ENCODE measurements at places on chromosomes 12 and 14. TPM values are rescaled to one million over a fixed set of nuclear protein-coding genes. Genes with fewer than 3 reads are reported as not detected.
A peak's percentile ranks its signal among the peaks of the same experiment; 100 is the strongest.

DNA sequence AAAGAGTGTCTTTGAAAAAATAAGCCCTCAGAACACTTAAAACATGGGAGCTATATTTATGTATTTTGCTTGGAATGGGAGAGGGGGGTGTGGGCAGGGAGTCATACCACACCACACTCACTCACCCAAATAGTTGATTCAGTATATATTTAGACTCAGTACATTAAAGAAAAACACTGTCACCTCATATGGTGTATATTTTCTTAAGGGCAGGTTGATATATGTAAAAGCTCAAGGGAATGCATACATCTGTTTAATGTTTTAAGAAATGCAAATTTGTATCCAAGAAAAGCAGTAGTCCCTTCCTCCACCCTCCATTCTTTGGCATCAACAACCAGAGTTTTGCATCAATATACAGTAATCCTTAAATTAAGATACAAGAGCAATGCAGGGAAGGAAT is 1.4 kb downstream of the NFYB start:
- DNase-seq = no peak

Gene PIANP
- 0.95 TPM for polyA plus RNA-seq

- peak; percentile 52 for DNase-seq
Observed at GRCh38 chr12:78146365-78146772, 315.7 kb downstream of the NAV3 start.

DNA sequence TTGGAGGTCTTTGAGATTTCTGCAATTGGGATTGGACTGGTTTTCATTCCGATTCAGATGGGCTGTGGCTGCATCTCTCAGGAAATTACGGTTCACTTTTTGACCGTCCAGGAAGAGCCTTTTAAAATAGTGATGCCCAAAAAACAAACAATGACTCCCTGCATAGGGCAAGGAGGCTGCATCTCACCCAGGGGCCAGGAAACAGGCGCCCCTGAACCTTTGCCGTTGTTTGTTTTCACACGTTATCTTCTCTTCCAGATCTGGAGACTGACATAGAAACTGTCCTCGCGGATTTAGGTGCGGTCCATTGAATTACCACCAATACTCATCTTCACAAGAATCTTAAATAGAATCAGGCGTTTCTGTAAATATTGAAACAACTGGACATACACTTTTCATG is 66.0 kb downstream of the FLRT2 start:
- no peak for DNase-seq

DNA sequence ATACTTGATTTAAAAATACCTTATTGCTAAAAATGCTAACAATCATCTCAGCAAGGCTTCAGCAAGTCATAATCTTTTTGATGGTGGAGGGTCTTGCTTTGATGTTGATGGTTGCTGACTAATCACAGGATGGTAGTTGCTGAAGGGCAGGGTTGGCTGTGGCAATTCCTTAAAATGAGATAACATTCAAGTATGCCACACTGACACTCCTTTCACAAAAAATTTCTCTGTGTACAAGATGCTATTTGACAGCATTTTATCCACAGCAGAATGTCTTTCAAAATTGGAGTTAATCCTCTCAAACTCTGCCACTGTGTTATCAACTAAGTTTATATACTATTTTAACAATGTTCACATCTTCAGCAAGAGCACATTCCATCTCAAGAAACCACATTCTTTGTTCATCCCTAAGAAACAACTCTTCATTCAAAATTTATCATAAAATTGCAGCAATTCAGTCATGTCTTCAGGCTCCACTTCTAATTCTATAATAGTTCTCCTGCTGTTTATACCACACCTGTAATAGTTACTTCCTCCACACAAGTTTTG is 16.1 kb downstream of the SCAF11 start:
- no peak for DNase-seq

- DNase-seq = no peak
Observed at GRCh38 chr12:117662220-117662619, 300.8 kb upstream of the NOS1 start.

DNA sequence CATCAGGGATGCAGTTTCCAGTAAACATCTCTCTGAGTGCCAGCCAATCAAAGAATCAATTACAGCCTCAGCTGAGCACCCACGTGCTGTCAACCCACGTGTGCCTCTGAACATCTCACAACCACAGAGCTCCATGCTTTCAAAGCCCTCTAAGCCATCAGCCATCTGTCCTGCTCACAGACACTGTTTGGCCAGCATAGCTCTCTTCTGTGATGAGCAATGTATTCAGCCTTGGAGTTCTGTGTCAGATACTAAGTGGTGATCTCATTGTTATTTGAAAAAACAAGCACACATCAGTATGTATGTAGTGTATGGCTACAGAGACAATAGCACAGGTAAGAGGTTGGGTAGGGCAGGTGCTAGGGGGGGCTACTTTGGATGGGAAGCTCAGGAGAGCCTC is 94.3 kb downstream of the RGS6 start:
- no peak for DNase-seq

DNA sequence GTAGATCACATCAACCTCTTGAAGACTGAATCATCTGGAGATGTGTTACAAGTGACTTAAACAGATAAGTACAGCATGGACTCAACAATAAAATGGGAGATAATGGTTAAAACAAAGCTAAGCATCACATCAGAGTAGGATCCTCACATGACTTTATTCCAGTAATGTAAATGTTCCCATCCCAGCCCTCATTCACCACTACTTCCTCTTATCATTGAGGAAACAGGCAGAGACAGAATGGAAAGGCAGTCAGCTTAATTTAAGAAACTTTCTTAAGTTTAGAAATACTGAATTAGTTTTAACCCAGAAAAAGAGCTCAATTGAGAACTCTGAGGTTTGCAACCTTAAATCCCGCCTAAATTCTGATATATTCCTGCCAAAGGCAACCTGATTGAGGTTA is 1.2 kb upstream of the ALG10 start:
- no peak for DNase-seq

Gene ASB2
- polyA plus RNA-seq = 0.32 TPM

- DNase-seq = peak; percentile 79
Observed at GRCh38 chr12:55142669-55143565, 16.7 kb downstream of the OR9K2 start.

GRCh38 chr12:70795608-70796007 is 124.9 kb downstream of the PTPRR start:
- DNase-seq = no peak

Gene FMNL3
- polyA plus RNA-seq = 3.6 TPM

- no peak for DNase-seq
Observed at GRCh38 chr14:65038966-65039365, 52.3 kb downstream of the FNTB start.

DNA sequence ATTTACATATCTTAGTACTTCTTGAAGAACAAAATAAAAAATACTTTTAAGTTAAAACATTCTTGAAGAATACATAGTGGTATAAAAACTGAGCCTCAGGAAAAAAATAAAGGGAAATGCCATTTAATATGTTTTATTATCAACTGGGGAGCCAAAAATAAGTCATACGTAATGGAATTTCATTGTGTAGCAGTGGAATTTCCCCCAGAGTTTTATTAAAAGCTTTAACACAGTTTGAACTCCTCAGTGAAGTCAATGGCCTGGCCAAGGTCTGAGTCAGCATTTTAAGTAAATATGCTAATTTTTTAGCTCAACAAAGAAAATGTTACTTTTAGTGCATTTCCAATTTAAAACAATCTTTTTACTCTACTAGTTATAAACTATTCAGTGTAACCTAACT is 350.1 kb upstream of the ATP2B1 start:
- peak; percentile 5 for DNase-seq

All from hepatocyte (in vitro differentiated cells).